ENCODE measurements at places on chromosomes 13 and 19.

DNA sequence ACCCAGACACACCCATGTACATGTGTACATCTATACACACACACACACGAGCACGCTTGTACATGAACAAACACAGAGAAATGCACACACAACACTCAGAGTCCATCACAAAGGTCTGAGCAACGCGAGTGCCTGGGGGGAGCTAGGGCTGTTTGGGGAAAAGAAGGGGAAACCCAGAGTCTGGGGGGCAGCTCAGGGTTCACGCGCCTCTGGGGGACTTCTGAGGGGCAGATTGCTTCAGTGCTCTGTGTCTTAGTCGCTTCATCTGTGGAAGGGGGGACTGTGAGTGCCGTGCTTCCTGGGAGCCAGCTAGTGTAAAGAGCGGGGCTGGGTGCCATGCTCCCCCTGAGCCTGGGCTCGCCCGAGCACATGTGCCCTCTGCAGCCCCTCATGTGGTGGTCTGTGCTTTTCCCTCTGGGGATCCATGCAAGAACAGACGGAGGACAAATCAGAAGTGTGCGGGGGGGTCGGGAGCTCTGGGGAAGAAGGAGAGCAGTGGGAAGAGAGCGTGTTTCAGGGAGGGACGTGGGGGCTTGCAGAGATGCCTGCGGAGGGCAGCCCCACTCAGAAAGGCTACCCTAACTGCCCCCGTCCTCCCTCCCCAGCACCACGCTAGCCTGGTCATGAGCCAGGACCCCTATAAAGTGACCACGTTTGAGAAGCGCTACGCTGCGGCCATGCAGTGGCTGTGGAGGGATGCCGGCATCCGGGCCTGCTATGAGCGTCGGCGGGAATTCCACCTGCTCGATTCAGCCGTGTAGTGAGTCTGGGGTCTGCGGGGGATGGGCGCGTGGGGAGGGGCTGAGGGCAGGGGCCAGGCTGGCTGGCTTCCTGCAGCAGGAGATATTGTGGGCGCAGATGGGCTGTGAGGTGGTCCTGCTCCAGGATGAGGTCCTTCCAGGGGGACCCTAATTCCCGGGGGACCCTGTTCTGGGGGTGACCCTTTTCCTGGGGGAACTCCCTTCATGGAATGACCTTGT lies 14.0 kb downstream of the GNA15 start:
- no peak for DNase-seq

DNA sequence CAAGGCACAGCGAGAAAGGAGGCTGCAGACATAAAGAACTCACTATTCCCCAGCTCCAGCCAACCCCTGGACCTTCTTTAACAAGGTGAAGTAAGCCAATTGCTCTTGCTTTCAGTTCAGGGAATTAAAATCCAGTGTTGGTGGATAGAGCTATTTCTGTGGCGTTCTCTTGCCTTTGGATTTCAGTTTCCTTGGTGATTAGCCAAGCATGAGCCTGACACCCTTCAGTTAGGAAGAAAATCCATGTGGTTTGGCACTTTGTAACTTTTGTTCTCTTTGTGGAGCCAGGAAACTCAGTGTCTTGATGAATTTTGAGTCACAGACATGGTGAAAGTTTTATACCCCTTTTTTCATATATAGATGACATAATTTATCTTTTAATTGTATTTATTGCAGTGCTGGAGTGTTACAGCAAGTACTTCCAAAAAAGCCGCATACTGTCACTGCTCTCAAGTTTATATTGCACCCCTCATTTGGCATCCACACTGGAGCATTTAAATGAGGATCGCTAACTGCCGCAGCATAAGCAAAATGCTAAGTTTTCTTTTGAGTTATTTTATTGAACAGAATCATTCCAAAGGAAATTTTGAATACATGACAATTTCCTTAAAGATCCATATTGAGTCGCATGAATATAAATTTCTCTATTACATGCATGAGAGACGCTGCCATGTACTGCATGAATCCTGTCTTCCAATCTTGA lies 406.8 kb downstream of the MYO16 start:
- no peak for DNase-seq

DNA sequence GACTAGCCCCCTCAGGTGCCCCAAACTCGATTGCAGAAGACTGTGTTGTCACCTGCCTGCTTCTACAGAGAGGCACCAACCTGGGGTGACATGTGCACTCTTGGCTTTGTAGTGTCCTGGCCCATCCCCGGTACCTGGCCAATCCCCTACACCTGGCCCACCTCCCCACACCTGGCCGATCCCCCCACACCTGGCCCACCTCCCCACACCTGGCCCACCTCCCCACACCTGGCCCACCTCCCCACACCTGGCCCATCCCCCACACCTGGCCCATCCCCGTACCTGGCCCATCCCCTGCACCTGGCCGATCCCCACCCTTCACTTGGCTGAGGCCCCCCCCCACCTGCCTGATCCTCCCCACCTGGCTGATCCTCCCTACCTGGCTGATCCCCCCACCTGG lies 25.4 kb downstream of the ATP11A start:
- no peak for DNase-seq

DNA sequence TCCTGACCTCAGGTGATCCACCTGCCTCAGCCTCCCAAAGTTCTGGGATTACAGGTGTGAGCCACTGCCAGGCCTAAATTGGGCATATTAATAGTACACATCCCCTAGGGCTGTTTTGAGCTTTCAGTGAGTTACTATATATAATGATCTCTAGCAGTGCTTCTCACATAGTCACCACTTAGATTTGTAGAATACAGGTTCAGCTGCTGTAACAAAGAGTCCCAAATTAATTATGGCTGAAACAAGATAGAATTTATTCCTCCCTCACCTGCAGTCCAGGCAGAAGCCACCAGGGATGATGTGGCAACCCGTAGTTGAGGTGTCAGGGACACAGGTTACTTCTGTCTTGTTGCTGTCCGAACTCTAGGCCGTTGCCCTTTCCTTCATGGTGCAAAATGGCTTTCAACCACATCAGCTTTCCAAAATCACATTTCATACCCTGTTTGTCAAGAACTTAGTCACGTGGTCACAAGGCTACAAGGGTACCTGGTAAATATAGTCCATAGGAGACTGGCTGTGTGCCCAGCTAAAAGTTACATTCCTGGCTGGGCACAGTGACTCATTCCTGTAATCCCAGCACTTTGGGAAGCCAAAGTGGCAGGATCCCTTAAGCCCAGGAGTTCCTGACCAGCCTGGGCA lies 2.9 kb downstream of the PROSER3 start:
- DNase-seq: no peak

DNA sequence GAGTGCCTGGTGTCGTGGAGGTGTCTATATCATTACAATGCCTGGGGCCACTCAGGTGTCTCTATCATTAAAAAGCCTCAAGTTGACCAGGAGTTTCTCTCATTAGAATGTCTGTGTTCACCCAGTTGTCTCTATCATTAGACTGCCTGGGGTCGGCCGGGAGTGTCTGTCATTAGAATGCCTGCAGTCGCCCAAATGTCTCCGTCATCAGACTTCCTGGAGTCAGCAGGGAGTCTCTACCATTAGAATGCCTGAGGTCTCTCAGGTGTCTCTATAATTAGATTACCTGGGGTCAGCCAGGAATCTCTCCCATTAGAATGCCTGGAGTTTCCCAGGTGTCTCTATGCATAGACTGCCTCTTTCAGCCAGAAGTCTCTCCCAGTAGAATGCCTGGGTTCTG lies 1477.6 kb downstream of the UQCRFS1 start:
- no peak for DNase-seq

- DNase-seq: no peak
Measured at GRCh38 chr13:114118511-114119123, 13.8 kb downstream of the RASA3 start.

DNA sequence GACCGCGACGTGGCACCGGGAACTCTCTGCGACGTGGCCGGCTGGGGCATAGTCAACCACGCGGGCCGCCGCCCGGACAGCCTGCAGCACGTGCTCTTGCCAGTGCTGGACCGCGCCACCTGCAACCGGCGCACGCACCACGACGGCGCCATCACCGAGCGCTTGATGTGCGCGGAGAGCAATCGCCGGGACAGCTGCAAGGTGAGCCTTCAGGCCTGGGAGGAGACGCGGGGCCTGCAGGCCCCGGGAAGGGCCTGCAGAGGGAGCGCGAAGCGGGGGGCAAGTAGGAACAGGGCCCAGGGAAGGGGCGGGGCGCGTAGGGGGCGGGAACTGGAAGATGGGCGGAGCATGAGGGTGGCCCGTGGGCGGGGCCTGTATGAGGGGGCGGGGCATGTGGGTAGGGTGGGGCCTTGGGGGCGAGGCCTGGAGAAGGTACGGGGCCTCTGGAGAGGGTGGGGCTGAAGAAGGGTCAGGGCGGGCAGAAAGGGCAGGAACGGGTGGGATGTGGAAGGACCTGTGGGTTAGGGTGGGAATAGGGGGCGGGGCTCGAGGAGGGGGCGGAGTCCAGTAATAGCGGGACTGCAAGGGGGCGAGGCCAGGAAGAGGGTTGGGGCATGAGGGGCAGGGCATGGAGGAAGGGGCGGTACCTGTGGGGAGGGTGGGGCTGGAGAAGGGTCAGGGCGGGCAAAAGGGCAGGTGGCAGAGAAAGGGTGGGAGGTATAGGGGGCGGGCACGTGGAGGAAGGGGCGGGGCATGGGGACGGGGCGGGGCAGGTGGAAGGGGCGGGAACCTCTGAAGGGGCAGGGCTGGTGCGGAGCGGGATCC lies 2.5 kb downstream of the CFD start:
- peak; percentile 33 for DNase-seq

DNA sequence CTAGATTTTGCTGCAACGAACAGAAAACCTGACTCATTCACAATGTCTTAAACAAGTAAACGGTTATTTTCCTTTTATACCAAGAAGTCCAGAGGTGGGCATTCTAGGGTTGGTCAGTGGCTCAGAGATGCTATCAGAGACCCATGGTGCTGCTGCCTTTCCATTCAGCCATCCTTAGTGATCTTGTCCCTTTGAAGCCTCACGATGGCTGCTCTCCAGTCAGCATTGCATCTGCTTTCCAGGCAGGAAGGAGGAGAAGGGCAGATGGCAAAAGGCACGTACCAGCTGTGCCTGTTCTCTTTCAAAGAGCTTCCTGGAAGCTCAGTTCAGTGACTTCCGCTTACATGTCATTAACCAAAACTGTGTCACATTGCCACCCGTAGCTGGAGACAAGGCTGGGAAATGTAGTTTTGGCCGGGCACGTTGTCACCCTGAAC lies 30.1 kb downstream of the WDFY2 start:
- DNase-seq: no peak

GRCh38 chr13:94006296-94006695 lies 473.2 kb downstream of the DCT start:
- no peak for DNase-seq

- peak; percentile 7 for DNase-seq
Measured at GRCh38 chr13:39037410-39037879, 444 bp downstream of the PROSER1 start.

DNA sequence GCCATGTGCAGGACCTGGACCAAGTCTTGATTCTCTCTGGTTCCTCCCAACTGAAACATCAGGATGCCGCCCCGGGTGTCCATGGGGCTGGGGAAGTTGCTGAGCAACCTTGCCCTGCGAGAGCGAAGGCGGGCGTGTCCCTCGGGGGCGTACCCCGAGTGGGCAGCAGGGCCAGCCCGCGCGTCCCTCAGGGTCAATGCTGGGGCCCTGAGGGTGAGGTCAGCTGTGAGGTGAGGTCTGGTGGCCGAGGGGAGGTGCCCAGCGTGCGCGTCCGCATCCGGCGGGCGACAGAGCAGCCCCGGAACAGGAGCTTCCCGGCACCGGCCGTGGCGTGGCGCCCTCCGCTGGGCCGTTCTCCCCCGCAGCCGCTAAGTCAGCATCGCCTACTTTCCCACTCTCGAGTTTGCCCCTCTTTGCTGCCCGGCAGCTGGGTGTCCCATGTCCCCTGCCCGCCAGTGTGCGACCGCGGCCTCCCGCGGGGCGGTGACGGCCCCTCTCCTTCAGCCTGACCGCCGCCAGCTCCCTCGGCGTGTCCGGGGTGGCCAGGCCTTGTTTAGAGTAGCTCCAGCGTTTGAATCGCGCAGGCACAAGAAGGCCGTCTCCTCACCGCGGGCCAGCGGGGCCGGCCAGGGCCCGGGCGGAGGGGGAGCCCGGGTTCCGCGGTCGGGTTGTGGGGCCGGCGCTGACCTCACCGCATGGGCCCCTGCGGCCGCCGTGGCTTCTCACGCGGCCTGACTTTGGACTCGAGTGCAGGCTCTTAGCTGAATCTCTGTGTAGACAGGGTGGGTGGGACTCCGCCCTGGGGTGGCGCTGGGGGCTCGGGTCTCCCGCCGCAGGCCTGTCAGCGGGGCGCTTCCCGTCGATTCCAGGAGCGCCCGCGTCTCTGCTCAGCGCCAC lies 33.0 kb downstream of the GJA3 start:
- DNase-seq: no peak

DNA sequence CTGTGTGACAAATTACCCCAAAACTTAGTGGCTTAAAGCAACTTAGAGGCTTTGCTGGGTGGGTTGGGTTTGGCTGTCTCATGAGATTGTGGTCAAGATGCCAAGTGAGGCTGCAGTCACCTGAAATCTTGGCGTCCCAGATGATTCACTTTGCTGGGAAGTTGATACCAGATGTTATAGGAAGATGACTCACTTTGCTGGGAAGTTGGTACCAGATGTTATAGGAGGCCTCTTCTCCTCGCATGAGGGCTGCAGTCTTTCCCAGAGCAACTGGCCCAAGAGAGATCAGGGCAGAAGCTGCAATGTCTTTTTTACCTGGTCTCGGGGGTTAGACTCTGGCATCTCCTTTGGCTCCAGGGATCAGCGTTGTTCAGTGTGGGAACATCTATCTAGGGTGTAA lies 16.8 kb downstream of the TEX29 start:
- DNase-seq: no peak

- DNase-seq: no peak
Measured at GRCh38 chr19:12727745-12728433, 4.2 kb upstream of the TNPO2 start.

DNA sequence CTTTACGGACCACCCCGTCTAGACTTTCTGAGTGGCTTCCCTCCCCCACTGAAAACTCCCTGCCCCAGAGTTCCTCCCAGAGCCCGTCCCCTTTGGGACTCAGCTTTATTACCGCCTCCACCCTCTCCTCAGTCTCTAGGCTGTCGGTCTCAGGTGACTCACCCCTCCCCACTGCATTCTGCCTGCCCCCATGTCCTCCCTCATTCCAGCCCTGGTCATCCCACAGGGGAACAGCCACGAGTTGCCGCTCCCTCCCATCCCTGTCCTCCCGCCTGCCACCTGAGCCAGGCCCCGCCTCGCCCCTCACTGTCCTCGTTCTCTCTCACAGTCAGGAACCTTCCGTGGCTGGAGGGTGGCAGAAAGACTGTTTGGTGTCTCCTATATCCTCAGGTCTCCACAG lies 57.3 kb downstream of the SMARCA4 start:
- no peak for DNase-seq

- DNase-seq: no peak
Measured at GRCh38 chr13:45821811-45822210, 29.7 kb downstream of the SIAH3 start.

DNA sequence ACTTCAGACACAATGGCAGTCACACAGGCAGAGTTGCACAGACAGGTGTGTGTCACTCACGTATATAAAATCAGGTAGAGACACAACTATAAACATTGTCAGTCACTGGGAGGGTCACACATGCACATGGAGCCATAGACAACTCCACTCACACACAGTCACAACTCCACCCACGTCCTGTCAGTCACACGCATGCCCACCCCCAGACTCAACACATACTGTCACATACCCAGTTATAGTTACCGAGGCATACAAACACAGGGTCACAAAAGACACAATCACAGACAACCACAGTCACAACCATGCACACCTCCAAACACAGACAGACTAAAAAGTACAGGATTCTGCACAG lies 1.5 kb downstream of the NUMBL start:
- DNase-seq: no peak

GRCh38 chr13:101673360-101674105 lies 221.1 kb downstream of the ITGBL1 start:
- DNase-seq: no peak
